ENCODE measurements at places on chromosomes 12 and 14. TPM values are rescaled to one million over a fixed set of nuclear protein-coding genes. Genes with fewer than 3 reads are reported as not detected.

GRCh38 chr12:66739940-66740651 is 61.2 kb upstream of the GRIP1 start:
- DNase-seq = no peak
- H3K27ac ChIP-seq = no peak overlapping the region
- H3K4me3 ChIP-seq = no peak overlapping the region
- no peaks in the 10 kb centered on the region for H3K36me3 ChIP-seq

DNA sequence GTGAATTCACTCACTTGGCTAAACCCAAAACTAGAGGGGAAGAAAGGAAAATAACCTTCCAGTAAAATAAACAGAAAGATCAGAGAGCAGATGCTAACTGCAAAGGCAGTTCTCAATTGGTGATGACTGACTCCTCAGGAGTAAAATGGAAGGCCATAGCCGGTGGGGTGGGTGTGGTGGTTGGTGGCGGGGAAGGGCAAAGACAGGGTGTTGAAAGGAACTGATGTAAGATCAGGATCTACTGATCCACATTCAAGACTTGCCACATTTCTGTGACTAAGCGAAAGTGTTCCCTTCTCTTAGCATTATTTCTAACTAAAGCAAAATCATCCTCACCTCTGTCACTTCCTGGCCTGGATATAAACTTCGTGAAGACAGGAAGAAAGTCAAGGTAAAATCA is 26.3 kb upstream of the TC2N start:
- H3K36me3 ChIP-seq = no peaks in the 10 kb centered on the region
- H3K27ac ChIP-seq = peak overlapping the region; percentile 19

GRCh38 chr12:125436686-125437085 is 371.5 kb downstream of the AACS start:
- no peak for DNase-seq
- no peaks in the 10 kb centered on the region for H3K4me1 ChIP-seq
- H3K27me3 ChIP-seq = no peaks in the 10 kb centered on the region
- no peak overlapping the region for H3K4me3 ChIP-seq
- H3K36me3 ChIP-seq = no peaks in the 10 kb centered on the region

DNA sequence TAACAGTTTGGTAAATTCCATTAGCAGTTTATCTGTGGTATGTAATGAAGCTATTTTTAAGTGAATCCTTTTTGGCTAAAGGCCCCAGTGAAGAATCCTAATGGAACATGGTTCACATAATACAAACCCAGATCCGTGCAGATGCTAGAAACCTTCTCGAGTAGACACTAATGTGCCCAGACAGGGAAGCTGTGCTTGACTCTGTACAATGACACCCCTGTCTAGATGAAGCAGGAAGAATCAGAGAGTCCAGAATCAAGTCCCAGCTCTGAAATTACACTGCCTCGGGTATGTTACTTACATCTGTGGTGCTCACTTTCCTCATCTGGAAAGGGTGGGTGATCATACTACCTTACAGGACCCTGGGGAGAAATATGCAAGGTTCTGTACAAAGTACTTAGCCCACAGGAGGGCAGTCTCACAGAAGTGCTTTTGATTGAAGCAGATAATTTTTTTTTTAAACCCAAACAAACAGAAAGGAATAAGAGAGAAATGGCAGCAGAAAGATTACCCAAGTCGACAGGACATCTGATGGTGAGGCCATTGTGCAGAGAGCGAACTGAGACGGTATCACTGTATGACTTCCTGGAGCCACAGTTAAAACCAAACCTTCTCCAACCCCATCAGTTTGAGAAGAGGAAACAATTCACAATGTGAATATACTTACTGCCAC is 8.5 kb downstream of the CRACR2A start:
- no peaks in the 10 kb centered on the region for H3K27me3 ChIP-seq
- H3K27ac ChIP-seq = no peak overlapping the region
- H3K4me1 ChIP-seq = no peaks in the 10 kb centered on the region
- H3K36me3 ChIP-seq = no peaks in the 10 kb centered on the region
- no peak for DNase-seq

GRCh38 chr12:121668750-121669520 is 519 bp downstream of the MORN3 start:
- DNase-seq = no peak
- H3K4me3 ChIP-seq = no peak overlapping the region
- H3K27me3 ChIP-seq = no peaks in the 10 kb centered on the region
- no peaks in the 10 kb centered on the region for H3K4me1 ChIP-seq
- no peaks in the 10 kb centered on the region for H3K36me3 ChIP-seq

DNA sequence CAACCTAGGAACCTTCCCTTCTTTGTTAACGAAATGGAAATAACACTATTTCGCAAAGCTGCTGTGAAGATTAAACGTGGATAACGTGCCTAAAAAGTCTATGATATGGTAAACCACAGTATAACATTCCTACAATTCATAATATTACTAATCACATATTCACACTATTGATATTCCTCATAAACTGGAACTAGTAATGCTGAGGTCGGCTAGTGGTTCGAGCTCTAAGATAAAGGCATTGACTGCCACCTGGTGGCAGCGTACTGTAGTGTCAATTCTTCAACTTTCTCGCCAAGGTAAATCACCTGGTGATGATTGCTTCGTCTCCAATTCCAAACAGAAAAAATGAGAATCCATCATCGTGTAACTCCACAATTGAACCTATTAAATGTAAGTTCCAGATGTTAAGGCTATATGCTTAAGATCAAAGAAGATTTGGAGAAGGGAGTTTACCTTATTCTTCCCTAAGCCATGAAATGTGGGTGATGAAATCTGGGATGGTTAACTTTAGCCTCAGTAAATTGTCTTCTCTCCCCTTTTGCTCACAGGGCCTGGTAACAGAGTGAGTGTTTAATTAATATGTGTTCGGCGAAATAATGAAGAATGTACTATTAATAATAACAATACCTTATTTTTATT is 197.5 kb upstream of the TMEM132C start:
- no peaks in the 10 kb centered on the region for H3K36me3 ChIP-seq
- H3K27ac ChIP-seq = no peak overlapping the region
- no peak for DNase-seq
- H3K4me1 ChIP-seq = no peaks in the 10 kb centered on the region
- H3K27me3 ChIP-seq = no peaks in the 10 kb centered on the region
- H3K4me3 ChIP-seq = no peak overlapping the region

DNA sequence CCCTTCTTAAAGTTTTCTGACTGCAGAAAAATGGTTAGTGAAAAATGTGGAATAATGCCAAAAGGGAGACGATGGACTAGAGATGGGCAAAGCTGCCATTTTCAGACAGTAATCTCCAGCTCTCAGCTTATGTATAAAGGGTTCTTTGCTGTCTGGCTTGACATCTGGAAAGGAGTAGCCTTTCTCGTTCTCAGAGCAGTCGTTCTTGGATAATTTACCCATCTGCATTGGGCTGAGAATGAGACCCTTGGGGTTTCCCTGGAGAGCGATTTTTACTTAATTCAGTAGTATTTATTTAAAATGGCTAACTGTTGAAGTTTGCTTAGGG is 1.2 kb downstream of the NUDT4 start:
- H3K4me1 ChIP-seq = peaks cover 8% of the 10 kb centered on the region
- H3K4me3 ChIP-seq = peak overlapping the region; percentile 97
- H3K27me3 ChIP-seq = no peaks in the 10 kb centered on the region
- no peak for DNase-seq
- no peaks in the 10 kb centered on the region for H3K36me3 ChIP-seq

PELI2 gene
- 15.6 TPM for total RNA-seq

OR4E2 gene
- not detected for total RNA-seq

ETFBKMT gene
- 3.3 TPM for total RNA-seq

MYH6 gene
- total RNA-seq = not detected

Measured in uterus (tissue), 4 donors.